ENCODE measurements at places on chromosomes 4 and X.

DNA sequence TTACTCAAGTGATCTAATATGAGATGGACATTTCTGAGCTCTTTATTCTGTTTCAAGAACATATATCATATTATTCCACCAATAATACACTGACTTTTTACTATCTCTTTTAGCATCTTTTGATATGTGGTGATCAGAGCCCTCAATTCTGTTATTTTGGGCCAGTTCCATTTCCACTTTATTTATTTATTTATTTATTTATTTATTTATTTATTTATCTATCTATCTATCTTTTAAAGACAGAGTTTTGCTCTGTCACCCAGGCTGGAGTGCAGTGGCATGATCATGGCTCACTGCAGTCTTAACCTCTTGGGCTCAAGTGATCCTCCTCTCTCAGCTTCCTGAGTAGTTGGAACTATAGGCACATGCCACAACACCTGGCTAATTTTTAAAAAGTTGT lies 57.4 kb upstream of the GRID2 start:
- no peak for DNase-seq

DNA sequence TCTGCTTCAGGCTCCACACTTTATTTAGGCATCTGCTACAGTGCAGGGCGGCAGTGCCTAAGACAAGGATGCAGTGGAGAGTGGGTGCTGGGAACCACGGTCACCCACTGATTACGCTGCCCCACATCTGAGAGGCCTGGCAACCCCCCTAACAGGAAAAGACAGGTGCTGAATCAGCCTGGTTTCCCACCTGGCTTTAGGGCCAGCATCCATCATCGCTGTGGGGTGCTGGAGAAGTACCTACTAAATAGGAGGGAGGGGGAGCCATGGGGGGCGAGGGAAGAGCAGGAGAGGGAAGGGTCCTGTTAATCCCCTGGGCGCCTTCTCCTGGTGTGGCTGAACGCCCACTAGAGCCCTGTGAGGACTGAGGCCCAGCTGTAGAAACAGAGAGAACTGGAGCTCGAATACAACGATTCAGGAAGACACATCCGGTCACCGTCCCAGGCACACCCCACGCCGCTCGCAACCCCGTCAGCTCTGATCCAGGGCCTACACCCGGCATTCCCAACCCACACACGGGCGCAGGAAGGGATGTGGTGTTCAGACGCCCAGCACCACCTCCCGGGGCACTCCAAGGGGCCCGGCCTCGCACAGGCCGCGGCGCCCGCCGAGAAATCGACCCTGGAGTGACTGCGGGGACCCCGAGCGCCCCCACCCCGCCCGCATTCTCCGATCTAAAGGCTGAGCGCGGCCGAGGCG lies 554 bp downstream of the DCTD start:
- peak; percentile 62 for DNase-seq

GRCh38 chr4:83658806-83659205 lies 122.9 kb downstream of the GPAT3 start:
- no peak for DNase-seq

- no peak for DNase-seq
Measured at GRCh38 chrX:38465686-38466085, 95.7 kb upstream of the TSPAN7 start.

GRCh38 chr4:134308910-134309309 lies 107.3 kb upstream of the PABPC4L start:
- no peak for DNase-seq

- no peak for DNase-seq
Measured at GRCh38 chrX:43679058-43679457, 23.0 kb downstream of the MAOA start.

- DNase-seq = peak; percentile 1
Measured at GRCh38 chrX:109774706-109775105, 41.6 kb upstream of the ACSL4 start.

- no peak for DNase-seq
Measured at GRCh38 chr4:150152766-150153165, 74.5 kb downstream of the DCLK2 start.

GRCh38 chr4:65310586-65310985 lies 359.7 kb downstream of the EPHA5 start:
- no peak for DNase-seq

- no peak for DNase-seq
Measured at GRCh38 chr4:82213485-82214417, 160.0 kb downstream of the HNRNPD start.

- DNase-seq = no peak
Measured at GRCh38 chr4:47367761-47368160, 95.7 kb downstream of the COMMD8 start.

- DNase-seq = no peak
Measured at GRCh38 chr4:86098691-86099090, 261.2 kb downstream of the MAPK10 start.

GRCh38 chr4:92060333-92060732 lies 243.4 kb upstream of the GRID2 start:
- no peak for DNase-seq

GRCh38 chrX:53261355-53261972 lies 19.9 kb downstream of the IQSEC2 start:
- DNase-seq = no peak

GRCh38 chrX:124328765-124329164 lies 3.7 kb upstream of the TEX13D start:
- DNase-seq = peak; percentile 6

DNA sequence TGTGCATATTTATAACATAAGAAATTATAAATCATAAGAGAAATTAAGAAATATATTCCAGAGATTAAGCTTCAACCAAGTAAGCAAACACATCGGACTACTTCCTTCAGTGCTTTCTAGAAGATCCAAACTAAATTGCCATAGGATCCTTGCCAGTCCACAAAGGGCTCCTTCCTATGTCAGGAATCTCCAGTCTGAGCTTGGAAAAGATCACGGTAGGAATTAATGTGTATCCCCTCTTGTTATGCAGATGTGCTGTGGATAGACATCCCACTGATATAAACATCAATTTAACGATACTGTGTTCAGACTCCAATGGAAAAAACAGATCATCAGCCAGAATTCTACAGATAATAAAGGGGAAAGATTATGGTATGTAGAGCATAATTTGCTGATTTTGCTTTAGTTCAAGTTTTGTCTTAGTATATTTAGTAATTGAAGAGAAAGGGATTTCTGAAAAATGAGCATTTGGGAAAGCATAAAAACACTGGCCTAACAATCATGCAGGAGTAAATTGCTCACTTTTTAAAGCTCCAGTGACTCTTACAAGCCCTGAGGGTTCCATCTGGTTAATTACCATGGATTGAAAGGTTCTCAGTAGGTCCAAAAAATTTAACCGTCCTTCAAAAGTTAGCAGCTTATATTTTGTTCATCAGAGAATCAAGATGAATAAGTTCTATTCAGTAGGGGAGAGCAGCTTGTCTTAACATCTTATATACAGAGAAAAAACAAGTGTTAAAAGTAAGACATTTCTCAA lies 65.9 kb downstream of the HHIP start:
- DNase-seq = no peak

DNA sequence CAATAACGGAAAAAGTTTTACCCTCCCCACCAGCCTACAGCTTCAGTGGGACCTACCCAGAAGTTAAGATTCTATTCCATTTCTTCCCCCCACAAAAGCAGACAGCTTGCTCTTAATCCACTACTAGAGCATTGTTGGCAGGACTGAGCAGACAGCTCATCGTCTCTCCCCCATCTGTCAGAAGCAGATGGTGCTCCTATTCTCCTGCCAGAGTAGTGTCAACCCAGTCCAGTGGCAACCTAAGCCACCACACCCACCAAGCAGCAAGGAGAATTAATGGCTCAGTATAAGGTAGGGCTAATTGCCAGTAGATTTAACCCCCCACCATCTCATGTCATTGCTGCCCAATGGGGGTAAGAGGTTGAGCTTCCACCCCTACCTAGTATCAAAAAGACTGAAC lies 62.0 kb downstream of the AWAT2 start:
- no peak for DNase-seq

GRCh38 chr4:84956014-84956413 lies 10.5 kb downstream of the WDFY3 start:
- DNase-seq = no peak

DNA sequence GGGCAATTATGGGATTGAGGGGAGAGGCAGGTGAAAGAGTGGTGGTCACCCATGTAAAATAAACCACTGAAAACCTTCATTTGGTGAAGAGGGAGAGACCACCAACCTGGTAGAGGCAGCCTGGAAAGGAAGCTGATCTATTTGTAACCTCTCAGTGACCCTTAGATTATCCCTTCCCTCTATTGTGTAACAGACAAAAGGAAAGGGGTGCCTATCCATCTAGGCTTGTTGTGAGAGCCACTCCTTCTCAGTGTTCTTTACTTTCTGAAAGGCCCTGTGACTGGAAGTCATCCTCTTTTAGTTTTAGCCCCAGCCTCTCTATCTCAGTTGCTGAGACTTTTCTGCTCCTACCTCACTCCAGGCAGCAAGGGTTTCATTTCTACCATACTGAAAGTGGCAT lies 142.4 kb downstream of the TMEM164 start:
- DNase-seq = no peak

DNA sequence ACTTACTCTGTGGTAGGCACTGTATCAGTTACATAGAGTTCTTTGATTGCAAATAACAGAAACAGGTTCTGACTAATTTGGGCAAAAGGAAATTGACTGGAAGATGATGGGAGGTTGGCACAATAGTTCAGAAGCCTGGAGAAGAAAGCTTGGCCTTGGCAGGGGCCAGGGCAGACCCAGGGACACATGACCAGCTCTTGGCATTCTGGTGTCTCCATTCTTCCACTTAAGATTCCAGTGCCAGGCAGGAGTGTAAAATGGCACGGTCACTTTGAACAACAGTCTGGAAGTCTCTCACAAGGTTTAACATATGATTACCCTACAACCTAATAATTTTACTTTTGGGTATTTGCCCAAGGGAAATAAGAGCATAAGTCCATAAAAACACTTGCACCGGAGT lies 175.9 kb downstream of the BCOR start:
- DNase-seq = no peak

DNA sequence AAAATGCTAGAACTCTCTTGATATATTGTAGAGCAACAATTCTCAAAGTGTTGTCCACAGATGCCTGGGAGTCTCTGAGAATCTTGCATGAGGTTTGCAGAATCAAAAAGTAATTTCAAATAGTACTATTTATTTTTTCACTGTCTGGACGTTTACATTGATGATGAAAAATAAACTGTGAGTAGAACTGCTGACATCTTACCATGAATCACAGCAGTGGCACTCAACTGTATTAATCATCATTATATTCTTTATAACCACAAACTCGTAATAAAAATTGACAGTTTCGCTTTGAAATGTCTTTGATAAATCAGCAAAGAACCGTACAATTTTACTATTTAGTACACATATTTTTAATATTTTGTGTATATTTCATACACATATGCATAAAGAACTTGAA lies 94.5 kb downstream of the NAF1 start:
- DNase-seq = no peak

DNA sequence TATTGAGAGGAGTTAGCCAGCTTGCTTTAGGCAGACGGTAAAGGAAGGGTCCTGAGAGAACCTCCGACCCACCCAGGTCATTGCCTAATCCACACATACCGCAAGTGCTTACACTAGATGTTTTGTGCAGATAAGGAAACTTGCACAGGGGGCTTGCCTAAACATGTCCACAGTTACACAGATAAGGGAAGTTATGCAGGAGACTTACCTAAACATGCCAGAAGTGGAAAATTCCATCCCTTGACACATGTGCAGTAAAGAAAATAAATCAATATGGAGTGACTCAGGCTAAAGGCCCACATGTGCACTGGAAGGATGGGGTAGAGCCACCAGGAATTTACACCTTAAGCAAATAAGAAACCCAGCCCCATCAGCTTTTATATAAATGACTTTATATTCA lies 232.8 kb upstream of the HDX start:
- DNase-seq = no peak
